ENCODE measurements at places on chromosomes 1 and 21. TPM values are rescaled to one million over a fixed set of nuclear protein-coding genes. Genes with fewer than 3 reads are reported as not detected.
A peak's percentile ranks its signal among the peaks of the same experiment; 100 is the strongest.

GRCh38 chr1:50982611-50983010 is 12.6 kb downstream of the CDKN2C start:
- H3K27ac ChIP-seq = peak overlapping the region; percentile 93
- no peaks in the 10 kb centered on the region for H3K36me3 ChIP-seq
- H3K4me1 ChIP-seq = no peaks in the 10 kb centered on the region
- no peak overlapping the region for H3K4me3 ChIP-seq

DNA sequence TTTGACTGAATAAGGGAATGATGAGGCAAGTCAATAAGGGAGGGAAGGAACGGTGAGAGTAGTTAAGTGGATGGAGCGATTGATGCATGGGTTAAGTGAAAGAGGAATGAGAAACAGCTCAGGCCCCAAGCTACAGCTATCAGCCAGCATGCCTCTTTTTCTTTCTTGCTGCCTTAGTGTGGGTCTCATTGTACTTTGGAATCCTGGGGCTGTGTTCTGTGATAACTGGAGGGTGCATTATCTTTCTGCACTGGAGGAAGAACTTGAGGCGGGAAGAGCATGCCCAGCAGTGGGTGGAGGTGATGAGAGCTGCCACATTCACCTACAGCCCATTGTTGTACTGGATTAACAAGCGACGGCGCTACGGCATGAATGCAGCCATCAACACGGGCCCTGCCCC is 1.0 kb downstream of the TEX38 start:
- DNase-seq = no peak
- no peak overlapping the region for H3K27ac ChIP-seq
- peaks cover 37% of the 10 kb centered on the region for H3K36me3 ChIP-seq
- H3K27me3 ChIP-seq = no peaks in the 10 kb centered on the region

DNA sequence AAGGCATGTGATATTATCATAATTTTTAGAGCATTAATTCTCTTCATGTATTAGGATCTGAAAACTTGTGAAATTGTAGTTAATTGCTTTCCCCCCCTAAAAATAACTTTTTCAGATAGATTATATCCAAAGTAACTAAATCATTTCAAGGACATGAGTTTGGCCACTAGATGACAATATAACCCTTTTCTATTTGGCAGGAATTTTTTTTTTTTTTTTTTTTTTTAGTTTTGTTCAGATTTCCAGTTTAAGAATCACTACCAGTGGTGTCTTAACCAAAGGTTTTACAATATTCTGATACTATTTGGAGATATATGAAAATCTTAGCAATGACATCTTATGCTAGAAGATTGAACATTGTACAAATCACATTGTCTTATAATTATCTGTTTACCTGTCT is 370.8 kb downstream of the AMY1C start:
- H3K27ac ChIP-seq = no peak overlapping the region
- no peaks in the 10 kb centered on the region for H3K4me1 ChIP-seq
- no peak for DNase-seq
- no peak overlapping the region for H3K4me3 ChIP-seq
- H3K36me3 ChIP-seq = no peaks in the 10 kb centered on the region
- H3K27me3 ChIP-seq = no peaks in the 10 kb centered on the region

DNA sequence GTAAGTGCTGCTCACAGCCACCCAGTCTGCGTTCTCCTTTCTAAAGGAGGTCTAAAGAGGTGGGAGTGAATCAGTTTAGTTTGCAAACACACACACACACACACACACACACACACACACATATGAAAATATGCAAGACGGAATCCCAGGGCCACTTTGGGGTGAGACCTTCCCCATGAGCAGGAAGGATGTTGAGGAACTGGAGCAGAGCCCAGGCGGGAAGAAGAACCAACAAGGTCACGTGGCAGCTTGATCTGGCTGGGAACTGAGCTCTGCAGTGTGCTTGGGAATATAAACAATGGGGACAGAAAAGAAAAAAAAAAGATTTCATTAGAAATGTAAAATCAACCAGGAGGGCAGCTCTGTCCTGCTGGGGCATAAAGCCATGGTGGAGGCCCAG is 32.6 kb downstream of the OR2G3 start:
- no peak overlapping the region for H3K4me3 ChIP-seq
- peaks cover 7% of the 10 kb centered on the region for H3K4me1 ChIP-seq
- no peaks in the 10 kb centered on the region for H3K27me3 ChIP-seq
- no peaks in the 10 kb centered on the region for H3K36me3 ChIP-seq

- no peaks in the 10 kb centered on the region for H3K36me3 ChIP-seq
- H3K27ac ChIP-seq = no peak overlapping the region
- peaks cover 52% of the 10 kb centered on the region for H3K4me1 ChIP-seq
- peak overlapping the region; percentile 38 for H3K4me3 ChIP-seq
- no peaks in the 10 kb centered on the region for H3K27me3 ChIP-seq
Observed at GRCh38 chr21:34074283-34075090, 1.1 kb downstream of the MRPS6 start.

Gene CD53
- 28.2 TPM for total RNA-seq

- no peaks in the 10 kb centered on the region for H3K4me1 ChIP-seq
- H3K27ac ChIP-seq = no peak overlapping the region
- H3K4me3 ChIP-seq = no peak overlapping the region
- H3K36me3 ChIP-seq = no peaks in the 10 kb centered on the region
Observed at GRCh38 chr21:42630626-42631025, 22.8 kb upstream of the PDE9A start.

DNA sequence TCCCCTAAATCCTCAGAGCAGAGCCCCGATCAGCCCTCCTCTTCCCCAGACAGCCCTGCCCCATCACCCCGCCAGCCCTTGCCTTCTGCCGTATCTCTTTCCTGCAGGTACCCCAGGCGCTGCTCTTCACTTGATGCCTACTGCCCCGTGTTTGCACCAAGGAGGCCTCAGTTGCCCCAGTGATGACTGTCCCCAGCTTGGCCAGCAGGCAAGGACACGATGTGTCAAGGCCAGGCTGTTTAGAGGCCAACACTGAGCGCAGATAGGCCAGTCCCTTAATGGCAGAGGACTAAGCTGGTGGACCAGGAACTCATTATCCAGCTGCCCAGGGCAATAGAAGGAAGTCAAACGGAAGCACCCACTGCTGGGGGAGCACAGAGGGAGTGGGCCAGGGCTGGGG is 68.4 kb downstream of the CAMK2N1 start:
- no peaks in the 10 kb centered on the region for H3K36me3 ChIP-seq
- no peak overlapping the region for H3K27ac ChIP-seq
- no peak for DNase-seq
- no peaks in the 10 kb centered on the region for H3K4me1 ChIP-seq
